CD4-positive, alpha-beta T cell treated with Interleukin-1 beta for 1 hour (primary cell): ENCODE measurements at places on chromosomes 13 and 19.

GRCh38 chr13:109131698-109132257, 502.4 kb downstream of the MYO16 start:
- DNase-seq: no peak

DNA sequence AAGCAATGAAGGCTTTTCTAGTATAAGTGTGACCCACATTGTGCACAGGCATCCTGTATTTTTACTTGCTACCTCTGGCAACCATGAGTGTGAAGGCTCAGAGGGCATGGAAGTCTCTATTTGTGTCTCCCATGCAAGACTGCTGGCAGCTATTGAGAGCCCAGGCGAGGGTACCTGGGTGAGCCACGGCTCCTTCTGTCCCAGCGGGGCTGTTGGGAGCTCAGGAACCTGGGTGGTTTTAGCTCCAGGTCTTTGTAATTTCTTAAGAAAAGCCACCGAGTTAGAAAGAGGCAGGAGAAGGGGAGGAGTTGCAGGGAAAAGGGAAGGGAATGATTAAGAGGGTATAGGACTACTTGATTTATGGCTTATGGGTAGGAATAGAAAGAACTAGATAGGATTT, 190.4 kb upstream of the SOX1 start:
- DNase-seq: no peak

DNA sequence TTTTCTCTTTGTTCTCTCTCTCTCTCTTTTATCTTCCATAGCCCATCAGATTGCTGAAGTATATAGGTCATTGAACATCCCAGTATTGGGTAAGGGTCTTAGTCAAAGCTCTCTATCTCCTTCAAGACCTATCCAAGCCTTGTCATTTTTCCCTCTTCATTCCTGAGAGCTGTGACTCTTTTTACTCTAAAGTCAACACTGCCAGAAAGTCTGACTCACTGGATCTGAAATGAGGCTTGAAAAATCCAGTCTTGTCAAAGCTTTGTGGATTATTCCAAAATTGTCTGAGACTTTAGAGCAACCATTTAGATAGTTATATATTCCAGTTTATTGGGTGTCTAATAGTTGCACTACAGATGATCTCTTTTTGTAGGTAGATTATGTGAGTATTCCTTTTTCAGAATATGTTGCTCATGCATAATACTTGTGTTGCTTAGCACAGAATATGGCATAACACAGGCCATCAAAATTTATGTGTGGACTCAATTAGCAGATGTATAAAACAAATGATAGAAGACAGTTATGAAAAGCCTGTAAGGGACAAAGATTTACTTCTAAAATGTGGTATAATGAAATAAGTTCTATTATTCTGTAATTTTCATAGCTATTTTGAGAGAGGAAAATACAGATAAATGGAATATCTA, 389.3 kb upstream of the PCDH9 start:
- DNase-seq: no peak

GRCh38 chr19:9981406-9982260, 28.7 kb downstream of the COL5A3 start:
- no peak for DNase-seq

- DNase-seq: no peak
Observed at GRCh38 chr13:112179421-112179820, 112.5 kb downstream of the SOX1 start.

DNA sequence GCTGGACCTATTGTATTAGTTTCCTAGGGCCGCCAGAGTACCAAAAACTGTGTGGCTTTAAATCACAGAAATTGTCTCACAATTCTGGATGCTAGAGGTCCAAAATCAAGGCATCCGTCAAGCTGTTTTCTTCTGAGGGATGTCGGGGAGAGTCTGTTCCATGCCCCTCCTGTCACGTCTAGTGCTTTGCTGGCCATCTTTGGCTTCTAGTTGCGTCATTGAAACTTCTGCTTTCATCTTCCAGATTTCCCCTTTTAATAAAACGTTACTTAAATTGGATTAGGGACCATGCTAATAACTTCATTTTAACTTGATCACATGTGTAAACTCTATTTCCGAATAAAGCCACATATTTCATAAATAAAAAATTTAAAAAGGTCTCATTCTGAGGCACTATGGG, 47.5 kb downstream of the TRPM4 start:
- peak; percentile 4 for DNase-seq

DNA sequence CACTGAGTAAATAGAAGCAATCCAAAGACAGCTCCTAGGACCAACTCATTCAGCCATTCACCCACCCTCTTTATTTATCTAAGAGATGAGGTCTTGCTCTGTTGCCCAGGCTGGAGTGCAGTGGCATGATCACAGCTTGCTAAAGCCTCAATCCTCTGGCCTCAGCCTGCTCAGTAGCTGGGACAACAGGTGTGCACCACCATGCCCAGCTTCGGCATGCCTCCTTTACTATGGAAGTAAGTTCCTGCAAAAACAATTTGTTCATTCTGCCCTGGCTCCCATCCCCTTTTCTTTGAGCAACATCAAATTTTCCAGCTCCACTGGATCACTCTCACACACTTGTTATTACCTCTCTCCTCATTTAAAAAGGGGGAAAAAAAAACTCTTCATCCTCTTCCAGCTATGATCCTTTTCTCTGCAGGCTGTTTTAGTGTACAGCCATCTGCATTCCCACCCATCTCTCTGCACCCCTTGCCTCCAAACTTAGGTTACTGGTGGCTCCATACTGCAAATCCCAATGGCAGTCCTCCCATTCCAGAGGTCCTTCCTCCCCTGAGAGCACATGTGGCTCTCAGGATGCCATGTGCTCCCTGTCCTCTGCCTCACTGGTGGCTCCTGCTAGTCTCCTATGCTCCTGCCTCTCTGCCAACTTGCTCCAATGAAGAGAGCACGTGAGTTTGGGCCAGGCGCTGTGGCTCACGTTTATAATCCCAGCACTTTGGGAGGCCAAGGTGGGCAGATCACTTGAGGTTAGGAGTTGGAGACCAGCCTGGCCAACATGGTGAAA, 2.2 kb downstream of the ELOF1 start:
- DNase-seq: no peak

- no peak for DNase-seq
Observed at GRCh38 chr13:41988244-41988643, 27.3 kb upstream of the VWA8 start.
